Hippocampal formation (tissue), 2 donors: ENCODE measurements at places on chromosomes 12 and 14.

- no peak for DNase-seq
Measured at GRCh38 chr14:21454843-21455544, 929 bp downstream of the CHD8 start.

- no peak for DNase-seq
Measured at GRCh38 chr12:8871068-8871467, 43.2 kb upstream of the PHC1 start.

DNA sequence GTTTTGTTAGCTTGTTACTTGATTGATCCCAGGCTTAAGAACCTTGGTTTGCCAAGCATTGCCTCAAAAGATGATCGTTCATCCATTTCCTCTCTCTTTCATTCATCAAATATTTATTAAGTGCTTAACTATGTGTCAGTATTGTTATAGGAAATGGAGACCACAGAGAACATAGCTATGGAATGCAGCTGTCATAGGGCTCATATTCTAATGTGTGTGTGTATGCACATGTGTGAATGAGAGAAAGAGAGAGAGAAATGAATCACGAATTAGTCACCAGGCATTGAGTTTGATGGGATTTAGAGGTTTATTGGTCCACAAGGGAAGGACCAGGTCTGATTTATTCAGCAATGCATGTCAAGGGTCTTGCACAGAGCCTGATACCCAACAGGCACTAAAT is 71.0 kb upstream of the FBXO21 start:
- no peak for DNase-seq

- DNase-seq = no peak
Measured at GRCh38 chr14:31942166-31942841, 134.8 kb upstream of the ARHGAP5 start.

DNA sequence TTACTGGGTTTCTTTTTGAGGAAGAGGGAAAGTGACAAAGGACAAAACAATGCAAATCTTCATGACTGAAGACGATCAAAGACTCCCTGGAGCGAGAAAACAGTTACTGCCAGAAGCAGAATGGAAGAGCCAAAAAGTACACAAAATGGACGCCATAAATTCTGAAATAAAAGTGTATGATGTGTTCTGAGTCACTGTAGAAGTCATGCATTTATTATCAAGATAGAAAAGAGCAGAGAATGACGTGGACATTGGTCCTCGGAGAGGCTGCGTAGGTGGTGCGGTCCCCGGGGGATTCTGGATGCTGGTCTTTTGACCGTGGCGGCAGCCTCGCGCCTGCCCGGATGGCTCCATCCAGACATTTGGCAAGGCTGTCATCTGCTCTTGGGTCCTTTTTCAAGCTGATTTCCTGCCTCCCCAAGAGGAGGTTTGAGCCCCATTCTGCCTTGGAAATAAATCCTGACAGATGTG is 52.8 kb downstream of the C14orf132 start:
- DNase-seq = no peak

GRCh38 chr12:130160711-130161231 is 1.5 kb upstream of the FZD10 start:
- DNase-seq = no peak

DNA sequence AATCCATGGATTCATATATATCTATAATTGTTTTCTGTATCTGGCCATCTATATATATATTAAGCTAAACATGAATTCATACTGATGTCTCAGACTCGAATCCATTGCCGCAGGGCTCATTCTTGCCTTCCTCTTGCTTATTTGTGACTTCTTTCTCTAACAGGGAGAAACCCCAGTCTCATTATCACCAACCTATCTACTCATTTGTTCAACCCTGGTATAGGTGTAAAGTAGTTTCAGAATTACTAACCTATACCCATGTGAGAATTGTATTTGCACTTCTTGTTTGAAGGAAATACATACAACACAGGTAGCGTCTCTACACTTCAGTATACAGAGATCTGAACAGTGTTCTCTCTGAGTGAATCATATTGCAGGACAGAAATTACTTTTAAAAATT is 77.7 kb downstream of the PTPN11 start:
- DNase-seq = no peak

DNA sequence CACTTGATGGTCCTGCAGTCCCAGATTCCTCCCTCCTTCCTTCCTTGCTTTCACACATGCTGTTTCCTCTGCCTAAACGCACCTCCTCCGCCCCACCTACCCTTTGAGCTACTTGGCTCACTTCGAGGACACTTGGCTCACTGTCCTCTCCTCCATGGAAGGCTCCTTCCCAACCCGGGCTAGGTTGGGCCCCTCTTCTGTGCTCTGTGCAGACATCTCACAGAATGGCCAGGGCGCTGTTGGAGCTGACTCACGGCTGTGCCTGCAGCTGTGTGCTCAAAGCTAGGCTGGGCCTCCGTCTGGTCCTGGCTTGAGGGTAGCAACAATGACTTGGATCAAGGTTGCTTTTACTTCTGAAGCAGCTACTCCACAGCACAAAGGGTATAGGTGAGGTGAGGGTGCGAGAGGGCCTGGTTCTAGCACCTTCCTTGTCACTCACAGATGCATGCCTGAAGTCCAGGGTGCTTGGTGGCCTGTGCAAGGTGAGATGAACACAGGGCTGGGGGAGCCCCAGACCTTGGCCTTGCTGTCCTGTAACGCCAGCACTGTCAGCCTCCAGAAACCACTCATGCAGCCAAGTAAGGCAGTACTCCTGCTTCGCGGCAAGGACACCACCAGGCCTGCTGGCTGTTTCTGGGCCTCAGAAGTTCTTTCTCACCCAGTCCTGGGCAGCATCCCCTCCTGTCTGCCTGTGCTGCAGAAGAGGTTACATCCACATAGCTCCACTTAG is 61.8 kb downstream of the GALNT16 start:
- DNase-seq = no peak
